ENCODE measurements at places on chromosomes 5 and 9.

GRCh38 chr5:35320029-35320428 is 89.7 kb upstream of the PRLR start:
- no peak for DNase-seq

DNA sequence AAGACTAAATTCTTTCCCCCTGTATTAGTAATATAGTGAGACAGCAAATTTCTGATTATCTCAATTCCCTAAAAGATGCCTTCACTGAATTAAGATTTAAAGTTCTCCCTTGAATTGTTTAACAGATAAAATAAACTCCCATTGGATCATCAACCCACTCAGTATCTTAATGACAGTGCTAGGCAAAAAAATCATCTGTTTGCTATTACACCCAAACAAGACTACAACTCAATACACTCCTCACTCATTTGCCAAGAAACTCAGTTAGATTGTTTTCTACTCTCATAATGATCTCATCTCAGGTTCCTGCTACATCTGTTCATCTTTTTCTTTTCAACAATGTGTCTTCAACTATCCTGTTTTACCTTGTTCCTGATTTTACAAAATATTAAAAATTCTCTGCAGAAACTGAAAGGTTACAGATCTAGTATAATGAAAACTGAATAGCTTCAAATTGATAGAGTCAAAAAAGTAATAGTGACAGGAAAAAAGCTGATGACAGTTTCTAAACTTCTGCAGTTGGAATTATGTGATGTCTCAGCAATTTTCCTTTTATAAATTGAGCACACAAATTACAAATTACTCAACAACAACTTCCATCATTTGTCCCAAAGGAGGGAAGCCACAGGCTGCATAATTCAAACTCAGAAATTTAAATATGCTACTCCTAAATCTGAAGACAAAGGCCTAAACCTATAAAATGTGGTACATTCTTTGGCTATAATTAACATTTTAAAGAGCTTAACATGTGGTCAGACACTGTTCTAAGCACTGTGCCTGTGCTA is 39.4 kb downstream of the HOMER1 start:
- DNase-seq, result no peak

DNA sequence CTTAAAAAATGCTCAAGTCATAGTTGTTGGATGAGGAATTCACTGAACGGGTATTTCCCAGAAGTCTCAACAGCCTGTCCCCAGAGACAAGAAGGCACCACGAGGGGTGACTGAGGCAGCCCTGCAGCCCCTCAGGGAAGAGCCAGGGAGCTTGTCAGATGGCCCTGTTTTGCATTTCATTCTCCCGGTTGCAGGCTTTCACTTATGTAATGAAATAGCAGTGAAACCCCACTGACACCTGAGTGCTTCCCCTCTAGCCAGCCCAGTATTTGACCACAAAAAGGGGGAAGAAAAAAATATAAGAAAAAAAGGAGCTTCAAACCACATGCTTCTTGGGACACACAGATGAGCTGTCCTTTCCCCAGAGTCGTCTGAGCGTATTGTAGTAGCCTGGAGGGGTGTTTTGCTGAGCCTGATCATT is 75.3 kb upstream of the IL12B start:
- DNase-seq, result no peak

DNA sequence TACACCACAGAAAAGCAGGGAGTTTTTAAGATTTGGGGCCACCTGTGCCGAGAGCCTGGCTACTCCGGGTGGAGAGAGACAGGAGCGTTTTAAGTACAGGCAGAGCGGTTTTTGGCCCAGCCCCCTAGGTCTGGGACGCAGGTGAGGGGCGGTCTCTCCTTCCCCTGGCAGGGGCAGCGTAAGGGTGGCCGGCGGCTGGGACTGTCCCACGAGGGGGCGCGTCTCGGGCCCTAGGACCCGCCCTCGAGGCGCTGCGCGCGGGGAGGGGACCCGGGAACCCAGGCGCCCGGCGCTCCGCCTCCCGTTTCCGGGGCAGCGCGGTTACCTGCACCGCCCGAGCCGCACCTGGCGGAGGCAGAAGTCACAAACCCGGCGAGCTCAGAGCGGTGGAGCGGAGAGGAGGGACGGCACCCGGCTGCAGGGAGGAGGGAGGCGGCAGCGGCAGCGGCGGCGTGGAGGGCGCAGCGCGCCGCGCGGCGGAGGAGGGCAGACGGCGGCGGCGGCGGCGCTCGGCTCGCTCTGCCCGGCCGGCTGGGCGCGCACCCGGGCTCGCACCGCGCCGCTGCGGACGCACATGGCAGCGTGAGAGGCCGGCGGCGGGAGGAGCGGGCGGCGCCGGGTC is at the start of gene WWC1:
TSS of gene WWC1 (plus strand) at position 304 of the 622 bp plus-strand sequence. CDS start 508 bp downstream, outside the sequence.
- DNase-seq, result peak; percentile 93

- DNase-seq, result no peak
Measured at GRCh38 chr5:169424670-169425378, 123.9 kb upstream of the SLIT3 start.

DNA sequence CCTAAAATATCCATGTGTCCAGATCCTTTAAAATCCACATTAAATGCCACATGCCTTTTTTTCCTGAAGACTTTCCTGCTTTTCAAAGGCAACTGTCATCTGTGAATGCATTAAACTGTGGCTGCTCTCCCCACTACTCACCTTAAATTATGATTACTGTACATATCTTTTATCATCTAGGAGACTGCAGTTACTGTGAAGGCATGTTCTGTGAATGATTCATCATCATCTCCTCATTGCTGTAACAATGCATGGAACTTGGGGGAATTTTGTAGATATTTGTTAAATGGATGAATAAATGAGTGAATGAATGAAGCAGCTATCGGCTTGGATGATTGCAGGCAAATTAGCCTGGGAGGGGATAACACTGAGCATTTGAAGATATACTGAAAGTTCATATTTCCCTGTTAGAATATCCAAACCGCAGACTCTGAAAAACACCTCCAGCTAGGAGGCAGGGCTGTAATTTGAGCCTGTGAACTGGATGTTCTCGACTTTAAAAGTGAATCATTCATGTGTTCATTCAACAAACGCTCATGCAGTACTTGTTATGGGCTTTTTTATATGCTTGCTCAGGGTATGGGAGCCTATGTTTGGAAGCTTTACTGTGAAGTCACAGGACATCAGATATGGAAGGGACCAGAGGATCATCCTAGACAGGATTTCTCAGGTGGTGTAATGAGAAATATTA is 519.2 kb downstream of the KIF4B start:
- no peak for DNase-seq

- peak; percentile 39 for DNase-seq
Measured at GRCh38 chr9:136944212-136944518, 373 bp downstream of the FBXW5 start.

DNA sequence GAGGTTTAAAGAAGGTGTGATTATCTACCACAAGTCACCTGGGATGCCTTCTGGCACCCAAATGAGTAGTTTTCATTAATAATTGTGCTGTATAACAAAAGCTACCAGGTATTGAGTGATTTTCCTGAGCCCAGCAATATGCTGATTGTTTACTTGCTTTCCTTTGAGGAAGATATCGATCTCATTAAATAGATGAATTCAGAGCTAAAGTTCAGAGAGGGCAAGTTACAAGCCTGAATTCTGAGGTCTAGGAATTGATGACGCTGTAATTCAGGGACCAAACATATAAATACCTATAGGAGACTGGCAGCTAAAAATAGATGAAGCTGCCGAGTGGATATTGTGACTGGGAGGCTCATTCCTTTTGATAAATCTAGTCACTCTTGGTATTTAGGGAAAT is 1.1 kb downstream of the ERCC6L2 start:
- DNase-seq, result no peak

DNA sequence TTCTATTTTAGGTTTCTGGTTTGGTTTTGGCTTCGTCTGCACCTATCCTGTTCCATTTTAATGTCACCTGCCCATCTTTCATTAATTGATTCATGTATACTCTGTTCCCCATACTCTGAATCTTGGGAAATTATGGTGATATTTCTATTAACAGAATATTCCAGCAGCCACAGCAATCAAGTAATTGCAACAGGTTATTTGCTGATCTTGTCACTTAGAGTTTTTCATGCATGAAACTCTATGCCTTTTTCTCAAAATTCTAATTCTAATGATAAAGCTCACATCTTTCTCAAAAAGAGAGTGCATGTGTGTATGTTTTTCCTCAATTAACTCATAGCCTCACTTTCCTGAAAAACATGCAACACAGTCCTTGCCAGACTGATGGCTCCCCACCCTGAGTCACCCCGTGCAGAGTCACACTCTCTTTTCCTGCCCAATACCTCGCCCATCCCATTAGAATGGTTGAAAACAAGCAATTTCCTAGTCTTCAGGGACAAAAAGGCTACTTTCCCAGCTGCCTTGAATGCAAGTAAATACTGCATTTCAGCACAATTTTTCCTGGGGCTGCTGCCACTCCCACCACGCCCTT is 15.6 kb downstream of the GFRA3 start:
- no peak for DNase-seq

DNA sequence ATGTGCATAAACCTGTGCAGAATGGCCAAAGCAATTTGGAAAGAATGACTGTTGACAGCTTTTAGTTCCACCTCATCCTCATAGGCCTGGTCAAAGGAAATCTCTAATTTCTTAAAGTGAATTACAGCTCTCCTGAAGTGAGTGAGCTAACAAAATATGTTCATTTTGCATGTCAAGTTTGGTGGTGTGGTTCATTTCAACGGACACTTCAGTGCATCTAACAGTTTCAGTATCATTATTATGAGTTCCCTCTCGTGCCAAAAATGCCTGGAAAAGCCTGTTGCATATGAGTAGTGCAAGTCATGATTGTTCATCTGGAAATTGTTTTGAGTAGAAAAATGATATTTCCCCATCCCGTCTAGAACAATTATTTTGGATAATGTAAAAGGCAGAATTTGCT is 53.2 kb upstream of the HMHB1 start:
- no peak for DNase-seq

- DNase-seq, result no peak
Measured at GRCh38 chr9:118473521-118473920, 769.3 kb downstream of the TLR4 start.

DNA sequence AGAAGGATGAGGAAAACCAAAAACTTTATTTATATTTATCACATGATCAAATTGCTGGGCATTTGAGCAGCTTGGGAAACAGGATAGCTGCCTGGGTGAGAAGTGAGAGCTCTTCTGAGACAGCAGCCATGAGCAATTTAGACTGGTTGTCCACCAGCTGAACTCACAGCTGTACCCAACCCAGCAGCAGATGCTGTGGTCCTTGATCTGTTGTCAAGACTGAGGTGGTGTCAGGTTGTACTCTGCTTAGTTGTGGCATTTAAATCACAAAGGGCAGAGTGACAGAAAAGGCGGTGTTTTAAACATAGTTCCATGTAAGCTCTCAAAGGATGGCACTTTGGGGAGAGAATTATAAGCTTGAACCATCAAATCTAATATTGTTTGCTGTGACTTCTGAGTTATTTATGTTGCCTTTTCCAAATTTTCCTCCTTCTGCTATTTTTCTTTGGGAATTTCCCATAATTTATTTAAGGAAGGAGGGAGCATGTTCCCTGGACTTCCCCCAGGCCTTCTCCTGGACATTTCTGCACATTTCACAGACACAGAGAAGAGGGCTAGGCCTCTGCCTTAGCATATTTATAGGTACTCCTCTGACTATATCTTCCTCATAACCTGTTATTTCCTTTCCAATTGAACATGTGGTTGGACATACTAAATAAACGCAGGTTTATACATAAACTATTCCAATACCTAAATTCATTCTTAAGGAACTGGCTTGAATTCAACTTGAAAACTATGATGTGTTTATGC is 117.7 kb upstream of the FER start:
- no peak for DNase-seq

DNA sequence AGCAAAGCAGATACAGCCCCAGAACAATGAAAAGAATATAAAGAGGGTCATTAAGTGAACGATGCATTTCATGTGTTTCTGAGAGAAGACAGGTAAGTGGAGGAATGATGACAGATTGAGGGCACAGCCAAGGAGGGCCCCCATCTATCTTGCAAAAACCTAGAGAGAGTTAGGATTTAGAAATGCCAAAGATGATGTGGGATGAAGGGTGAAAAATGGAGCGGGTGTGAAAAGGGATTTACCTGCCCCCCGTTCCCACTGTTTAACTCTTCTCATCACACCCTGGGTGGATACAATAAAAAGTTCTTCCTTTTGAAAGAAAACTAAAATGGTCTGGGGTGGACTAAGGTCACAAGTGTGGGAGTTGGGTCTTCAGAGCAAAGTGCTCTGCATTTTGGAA is 18.5 kb upstream of the PPP2R2B start:
- no peak for DNase-seq

GRCh38 chr5:130050585-130050984 is 146.3 kb downstream of the CHSY3 start:
- DNase-seq, result no peak

- DNase-seq, result peak; percentile 67
Measured at GRCh38 chr5:177113566-177114424, 19.8 kb upstream of the NSD1 start.

DNA sequence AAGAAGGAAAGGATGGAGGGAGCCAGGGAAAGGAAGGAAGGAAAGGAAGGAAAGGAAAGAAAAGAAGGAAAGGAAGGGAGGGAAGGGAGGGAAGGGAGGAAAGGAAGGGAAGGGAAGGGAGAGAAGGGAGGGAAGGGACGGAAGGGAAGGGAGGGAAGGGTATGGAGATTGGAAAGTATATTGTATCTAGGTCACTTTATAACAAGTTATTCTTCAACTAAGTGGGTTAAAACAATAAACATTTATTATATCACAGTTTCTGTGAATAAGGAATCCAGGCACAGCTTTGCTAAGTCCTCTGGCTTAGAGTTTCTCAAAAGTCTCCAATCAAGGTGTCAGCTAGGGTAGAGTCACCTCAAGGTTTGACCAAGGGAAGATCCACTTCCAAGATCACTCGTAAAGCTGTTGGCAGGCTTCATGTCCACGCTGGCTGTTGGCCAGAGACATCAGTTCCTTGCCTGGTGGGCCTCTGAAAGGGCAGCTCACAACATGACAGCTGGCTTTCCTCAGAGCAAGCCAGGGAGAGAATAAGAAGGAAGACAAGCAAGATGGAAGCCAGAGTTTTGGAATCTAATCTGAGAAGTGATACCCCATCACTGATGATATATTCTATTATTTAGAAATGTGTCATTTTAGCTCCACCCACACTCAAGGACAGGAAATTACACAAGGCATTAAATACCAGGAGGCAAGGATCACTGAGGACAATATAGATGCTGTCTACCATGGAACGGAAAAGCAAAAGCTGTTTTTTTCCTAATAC is 105.1 kb downstream of the DEPDC1B start:
- DNase-seq, result no peak

DNA sequence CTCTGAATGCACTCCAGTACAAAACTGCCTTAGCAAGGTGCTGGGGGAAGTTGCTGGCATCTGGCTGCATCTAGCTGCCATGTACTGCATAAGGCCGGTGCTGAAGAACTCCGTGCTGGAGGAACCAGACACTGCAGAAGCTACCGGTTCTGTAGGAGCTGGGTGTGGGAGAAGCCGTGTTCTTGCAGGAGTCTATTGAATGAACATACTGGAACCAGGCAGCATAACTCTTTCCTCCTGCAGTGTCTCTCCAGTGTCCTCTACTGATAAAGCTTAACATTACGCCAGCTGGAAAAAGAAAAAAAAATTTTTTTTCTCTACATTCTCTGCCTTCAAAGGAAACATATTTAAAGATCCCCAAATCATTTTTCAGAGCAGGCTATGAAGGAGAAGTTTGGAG is 38.5 kb downstream of the VPS13A start:
- DNase-seq, result no peak

- no peak for DNase-seq
Measured at GRCh38 chr5:93654676-93655075, 71.7 kb downstream of the NR2F1 start.

- no peak for DNase-seq
Measured at GRCh38 chr5:175392236-175392635, 51.7 kb downstream of the DRD1 start.
